Activated CD4-positive, alpha-beta T cell treated with anti-CD3 and anti-CD28 coated beads for 36 hours (primary cell): ENCODE measurements at places on chromosomes 5 and 9.

DNA sequence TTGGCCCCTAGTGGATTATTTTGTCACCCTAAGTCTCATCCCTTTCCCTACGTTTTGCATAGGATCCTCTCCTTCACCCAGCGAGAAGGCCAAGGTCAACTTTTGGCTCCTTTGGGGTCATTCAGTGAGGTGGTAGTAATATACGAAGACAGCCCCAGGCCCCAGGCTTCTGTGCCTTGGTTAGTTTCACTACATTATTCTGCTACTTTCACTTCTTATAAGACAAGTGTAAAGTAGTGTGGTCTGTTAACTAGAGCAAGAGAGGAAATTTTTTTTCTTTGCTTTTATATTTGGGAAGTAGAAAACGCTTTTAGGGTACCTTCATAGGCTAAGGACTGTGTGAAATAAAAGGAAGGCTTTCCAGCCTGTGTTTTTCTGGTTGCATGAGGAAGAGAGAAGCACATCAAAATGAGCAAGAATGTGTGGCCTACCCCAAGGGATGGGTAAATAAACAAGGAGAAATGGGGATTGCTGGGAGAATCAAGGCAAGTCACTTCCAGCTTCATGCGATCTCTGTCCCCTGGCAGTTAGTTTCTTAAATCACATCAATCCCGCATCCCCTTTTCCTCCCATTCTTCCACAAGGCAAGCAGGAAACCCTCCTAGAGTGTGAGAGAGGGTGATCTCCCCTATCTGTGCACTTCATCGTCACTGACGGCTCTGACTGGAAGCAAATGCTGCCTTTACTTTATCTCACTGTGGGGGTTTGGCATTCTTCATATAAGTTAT is 677.0 kb upstream of the WWC1 start:
- H3K4me3 ChIP-seq: no peak overlapping the region
- no peak overlapping the region for H3K27ac ChIP-seq
- no peaks in the 10 kb centered on the region for H3K27me3 ChIP-seq
- DNase-seq: no peak
- H3K4me1 ChIP-seq: no peaks in the 10 kb centered on the region

DNA sequence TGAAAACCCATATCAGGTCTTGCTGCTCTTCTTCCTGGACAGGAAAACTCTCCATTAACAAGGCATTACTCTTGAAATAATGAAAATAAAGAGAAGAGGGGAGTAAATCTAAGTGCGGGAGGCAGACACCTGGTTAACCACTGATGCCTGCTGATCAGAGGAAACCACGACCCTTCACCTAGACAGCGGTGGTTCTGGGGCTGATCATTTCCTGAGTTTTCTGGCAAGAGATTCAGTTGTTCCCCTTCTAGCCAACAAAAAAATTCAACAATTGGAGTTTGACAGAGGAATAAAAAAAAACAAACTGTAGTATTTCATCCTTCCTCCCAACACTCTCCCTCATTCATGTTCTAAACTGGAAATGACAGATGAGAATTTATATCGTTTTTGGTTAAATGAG is 3.0 kb downstream of the RLN2 start:
- H3K27ac ChIP-seq: peak overlapping the region; percentile 51
- H3K4me3 ChIP-seq: peak overlapping the region; percentile 51
- peaks cover 22% of the 10 kb centered on the region for H3K4me1 ChIP-seq

- H3K4me1 ChIP-seq: peaks cover 89% of the 10 kb centered on the region
- peaks cover 45% of the 10 kb centered on the region for H3K36me3 ChIP-seq
- no peak for DNase-seq
- H3K27me3 ChIP-seq: no peaks in the 10 kb centered on the region
- peak overlapping the region; percentile 67 for H3K27ac ChIP-seq
These were observed 52.0 kb downstream of the SLC22A5 start for GRCh38 chr5:132421462-132421861.

- H3K27ac ChIP-seq: no peak overlapping the region
- H3K36me3 ChIP-seq: no peaks in the 10 kb centered on the region
- H3K4me1 ChIP-seq: no peaks in the 10 kb centered on the region
These were observed 155.7 kb upstream of the GPR151 start for GRCh38 chr5:146671561-146672295.

GRCh38 chr9:78103971-78104433 is 72.4 kb upstream of the GNAQ start:
- peak; percentile 66 for DNase-seq
- H3K27ac ChIP-seq: no peak overlapping the region
- H3K36me3 ChIP-seq: peaks cover 10% of the 10 kb centered on the region
- peaks cover 24% of the 10 kb centered on the region for H3K4me1 ChIP-seq
- no peaks in the 10 kb centered on the region for H3K27me3 ChIP-seq
- no peak overlapping the region for H3K4me3 ChIP-seq

DNA sequence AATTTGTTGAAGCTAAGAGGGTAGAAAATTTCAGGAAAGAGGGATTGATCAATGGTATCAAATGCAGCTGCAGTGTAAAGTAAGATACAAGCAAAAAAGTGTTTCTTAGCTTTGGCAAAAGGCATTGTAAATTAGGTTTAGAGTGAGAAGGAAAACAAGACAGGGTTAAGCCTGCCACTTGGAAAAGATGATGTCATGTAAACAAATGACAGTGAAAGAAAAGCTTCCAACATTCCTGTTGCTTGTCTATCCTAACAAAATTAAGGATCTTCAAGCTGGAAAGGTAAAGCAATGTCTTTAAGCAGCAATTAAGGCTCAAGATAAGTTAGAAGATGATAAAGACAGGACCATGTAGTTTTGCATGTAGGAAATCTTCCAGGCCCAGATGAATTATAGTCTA is 139.1 kb upstream of the PPP2R2B start:
- no peaks in the 10 kb centered on the region for H3K4me1 ChIP-seq
- no peak overlapping the region for H3K4me3 ChIP-seq
- no peak for DNase-seq
- H3K27me3 ChIP-seq: peaks cover 4% of the 10 kb centered on the region
- H3K27ac ChIP-seq: no peak overlapping the region

- peaks cover 4% of the 10 kb centered on the region for H3K27me3 ChIP-seq
- no peaks in the 10 kb centered on the region for H3K36me3 ChIP-seq
- no peak for DNase-seq
- no peak overlapping the region for H3K4me3 ChIP-seq
These were observed 45.0 kb downstream of the NEURL1B start for GRCh38 chr5:172686111-172686510.

GRCh38 chr5:923281-923873 is 30.7 kb downstream of the TRIP13 start:
- H3K27me3 ChIP-seq: peaks cover 25% of the 10 kb centered on the region
- peaks cover 26% of the 10 kb centered on the region for H3K4me1 ChIP-seq
- peaks cover 14% of the 10 kb centered on the region for H3K36me3 ChIP-seq
- peak; percentile 87 for DNase-seq
- no peak overlapping the region for H3K4me3 ChIP-seq

- H3K4me1 ChIP-seq: no peaks in the 10 kb centered on the region
- peaks cover 8% of the 10 kb centered on the region for H3K27me3 ChIP-seq
- no peak overlapping the region for H3K4me3 ChIP-seq
- DNase-seq: no peak
- H3K27ac ChIP-seq: no peak overlapping the region
These were observed 92.8 kb upstream of the ADAMTS2 start for GRCh38 chr5:179438011-179438441.

- H3K36me3 ChIP-seq: peaks cover 45% of the 10 kb centered on the region
- H3K4me1 ChIP-seq: peaks cover 8% of the 10 kb centered on the region
- no peak for DNase-seq
- no peak overlapping the region for H3K27ac ChIP-seq
- no peaks in the 10 kb centered on the region for H3K27me3 ChIP-seq
These were observed 93.3 kb downstream of the MELK start for GRCh38 chr9:36665921-36666431.

DNA sequence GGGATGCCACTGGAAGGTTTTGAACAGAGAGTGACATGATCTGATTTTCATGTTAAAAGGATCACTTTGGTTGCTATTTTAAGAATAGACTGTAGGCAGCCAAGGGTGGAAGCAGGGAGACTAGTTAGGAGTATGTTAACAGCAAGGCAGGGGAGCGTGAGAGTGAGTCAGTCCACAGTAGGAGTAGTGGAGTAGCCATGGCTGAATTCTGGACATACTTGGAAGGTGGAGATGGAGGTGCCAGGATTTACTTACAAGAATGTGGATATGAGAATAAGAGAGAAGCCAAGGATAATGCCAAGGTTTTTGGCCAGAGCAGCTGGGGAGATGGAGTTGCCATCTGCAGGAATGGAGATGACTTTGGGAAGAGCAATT is 118.8 kb downstream of the GALNT10 start:
- H3K4me3 ChIP-seq: no peak overlapping the region
- H3K36me3 ChIP-seq: peaks cover 27% of the 10 kb centered on the region
- peaks cover 32% of the 10 kb centered on the region for H3K4me1 ChIP-seq
- no peaks in the 10 kb centered on the region for H3K27me3 ChIP-seq

GRCh38 chr9:114864471-114864870 is 58.6 kb upstream of the TNFSF15 start:
- no peak overlapping the region for H3K4me3 ChIP-seq
- peaks cover 8% of the 10 kb centered on the region for H3K36me3 ChIP-seq
- no peak overlapping the region for H3K27ac ChIP-seq
- no peak for DNase-seq

GRCh38 chr5:115601701-115602590 is at the start of gene TICAM2:
Gene TICAM2 (minus strand): TSS chr5:115602479. CDS start chr5:115581256, 21,223 bp downstream.
- peak; percentile 81 for DNase-seq
- peaks cover 28% of the 10 kb centered on the region for H3K36me3 ChIP-seq
- H3K27me3 ChIP-seq: no peaks in the 10 kb centered on the region
- H3K27ac ChIP-seq: peak within 1 kb of the TSS; percentile 86
- peaks cover 37% of the 10 kb centered on the region for H3K4me1 ChIP-seq
- peak within 1 kb of the TSS; percentile 61 for H3K4me3 ChIP-seq

DNA sequence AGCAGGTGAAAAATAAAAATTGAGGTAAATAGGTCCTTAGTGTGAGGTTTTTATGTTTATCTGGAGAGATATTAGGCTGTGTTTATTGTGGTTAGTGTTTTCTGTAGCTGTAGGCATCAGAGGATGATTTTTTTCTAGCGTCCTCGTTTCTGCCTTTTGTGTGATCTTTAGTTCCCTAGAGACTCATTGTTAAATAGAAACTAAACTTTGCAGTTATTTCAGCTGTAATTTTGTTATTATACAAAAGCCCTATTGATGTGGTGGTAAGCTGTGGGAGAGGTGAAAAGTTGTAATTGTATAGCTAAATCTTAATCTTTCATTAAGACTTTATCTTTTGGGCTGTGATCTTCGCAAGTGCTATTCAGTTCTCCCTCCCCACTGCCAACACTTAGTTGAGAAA is 340.3 kb downstream of the CYLC2 start:
- no peak for DNase-seq
- H3K27ac ChIP-seq: no peak overlapping the region
- H3K4me3 ChIP-seq: no peak overlapping the region
- no peaks in the 10 kb centered on the region for H3K27me3 ChIP-seq

DNA sequence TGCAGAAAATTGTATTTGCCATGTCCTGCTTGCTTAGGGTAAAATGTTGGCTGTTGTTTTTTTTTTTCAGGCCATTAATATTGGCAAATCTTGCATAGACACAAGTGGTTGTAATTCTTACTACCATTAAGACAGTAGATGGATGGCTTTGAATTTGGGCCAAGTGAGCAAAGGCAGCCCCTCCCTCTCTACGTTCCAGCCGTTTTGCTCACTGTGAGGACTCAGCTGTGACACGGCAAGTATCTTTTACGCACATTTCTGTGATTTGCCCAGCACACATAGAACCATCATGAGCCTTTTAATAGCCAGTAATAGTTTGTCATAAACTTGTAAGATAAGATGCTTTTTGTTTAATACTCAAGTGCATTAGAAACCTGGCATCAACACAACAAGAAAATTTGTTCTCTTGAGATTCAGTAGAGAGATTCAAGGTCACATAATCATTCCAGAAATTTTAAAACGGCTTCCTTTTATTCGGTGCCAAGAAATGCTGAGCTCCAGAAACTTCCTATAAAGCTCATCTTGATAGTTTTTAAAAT is 205.2 kb upstream of the ADCY2 start:
- no peak overlapping the region for H3K27ac ChIP-seq
- H3K36me3 ChIP-seq: no peaks in the 10 kb centered on the region
- no peak overlapping the region for H3K4me3 ChIP-seq
- DNase-seq: no peak

GRCh38 chr5:39187831-39188731 is 31.3 kb downstream of the FYB1 start:
- peaks cover 88% of the 10 kb centered on the region for H3K4me1 ChIP-seq
- DNase-seq: peak; percentile 45
- H3K36me3 ChIP-seq: peaks cover 4% of the 10 kb centered on the region
- peak overlapping the region; percentile 59 for H3K4me3 ChIP-seq

- H3K4me3 ChIP-seq: no peak overlapping the region
- H3K27ac ChIP-seq: no peak overlapping the region
- DNase-seq: no peak
- no peaks in the 10 kb centered on the region for H3K4me1 ChIP-seq
These were observed 53.1 kb downstream of the MAP1B start for GRCh38 chr5:72160329-72160728.

GRCh38 chr5:126801992-126802294 is 25.0 kb downstream of the LMNB1 start:
- no peak overlapping the region for H3K4me3 ChIP-seq
- H3K27me3 ChIP-seq: no peaks in the 10 kb centered on the region
- no peak for DNase-seq
- peaks cover 46% of the 10 kb centered on the region for H3K4me1 ChIP-seq
- H3K36me3 ChIP-seq: peaks cover 39% of the 10 kb centered on the region

DNA sequence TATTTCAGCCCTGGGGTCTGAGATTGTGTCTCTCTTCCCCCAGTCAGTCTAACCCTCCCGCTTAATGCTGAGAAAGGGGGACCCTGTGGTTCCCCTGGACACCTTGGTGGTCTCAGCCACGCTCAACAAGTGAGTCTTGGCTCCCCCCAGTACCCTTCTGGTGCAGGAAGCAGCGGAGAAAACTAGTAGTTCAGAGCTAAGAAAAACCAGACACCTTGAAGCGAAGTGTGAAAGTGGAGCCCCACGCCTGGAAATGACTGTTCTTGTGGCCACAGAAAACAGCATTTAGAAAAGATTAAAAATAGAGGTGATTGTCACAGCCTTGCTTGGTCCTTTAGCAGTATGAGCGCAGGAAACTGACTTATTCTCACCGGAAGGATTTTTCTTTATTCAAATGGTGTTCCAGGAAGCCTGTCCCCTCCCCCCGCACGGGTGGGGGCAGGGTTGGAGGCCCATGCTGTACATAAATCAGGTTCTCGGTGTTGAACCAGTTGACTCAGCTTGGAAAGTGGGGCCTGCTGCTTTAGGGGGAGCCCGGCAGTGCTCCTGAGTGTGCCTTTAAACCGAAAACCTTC is 8.1 kb downstream of the ARPC5L start:
- H3K4me3 ChIP-seq: peak overlapping the region; percentile 98
- H3K27ac ChIP-seq: peak overlapping the region; percentile 98
- no peaks in the 10 kb centered on the region for H3K27me3 ChIP-seq

DNA sequence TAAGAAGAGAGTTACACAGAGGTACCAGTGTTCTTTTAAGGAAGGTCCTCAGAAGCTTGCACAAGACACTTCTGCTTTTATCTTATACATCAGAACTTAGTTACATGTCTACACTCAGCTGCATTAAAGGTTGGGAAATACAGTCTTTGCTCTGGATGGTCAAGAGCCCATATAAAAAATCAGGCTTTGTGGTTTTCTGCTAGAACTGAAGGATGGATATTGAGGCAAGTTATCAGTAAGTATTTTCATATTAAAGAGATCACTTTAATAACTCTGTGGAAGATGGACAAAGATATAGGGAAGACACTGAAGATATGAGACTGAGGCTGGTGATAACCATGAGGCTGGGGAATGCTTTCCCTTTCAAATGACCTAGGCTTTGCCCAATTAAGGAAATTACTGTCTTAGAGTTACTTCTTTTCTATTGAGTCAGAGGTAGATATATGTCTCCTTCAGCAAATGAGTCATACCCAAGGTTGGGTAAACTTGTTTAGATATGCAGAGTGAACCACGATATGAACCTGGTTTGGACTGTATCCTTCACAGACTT is 87.0 kb upstream of the TNC start:
- H3K27me3 ChIP-seq: peaks cover 32% of the 10 kb centered on the region
- no peak overlapping the region for H3K4me3 ChIP-seq
- no peaks in the 10 kb centered on the region for H3K36me3 ChIP-seq
